Cardiac septum (tissue), 1 donor: ENCODE measurements at places on chromosomes 16 and 17.

DNA sequence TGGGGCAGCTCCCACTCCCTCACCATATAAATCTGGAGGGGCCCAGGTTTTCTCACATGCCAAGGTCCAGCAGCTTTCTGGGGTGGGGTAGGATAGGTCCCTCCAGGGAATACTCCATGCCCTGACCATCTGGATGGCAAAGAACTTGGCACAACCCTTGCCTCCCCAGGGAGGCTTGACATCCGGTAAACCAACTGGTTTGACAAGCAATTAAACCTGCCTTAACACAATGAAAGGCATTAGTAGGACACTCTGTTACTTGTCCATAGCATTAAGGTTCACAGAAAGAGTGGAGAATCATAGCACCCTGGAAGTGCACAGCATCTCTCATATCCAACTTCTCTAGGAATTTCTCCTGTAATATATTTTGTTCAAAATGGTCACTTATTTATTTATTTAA is 63.9 kb upstream of the MAF start:
- DNase-seq: no peak

- no peak for DNase-seq
These were observed 36.3 kb downstream of the GAS7 start for GRCh38 chr17:10162096-10162495.

DNA sequence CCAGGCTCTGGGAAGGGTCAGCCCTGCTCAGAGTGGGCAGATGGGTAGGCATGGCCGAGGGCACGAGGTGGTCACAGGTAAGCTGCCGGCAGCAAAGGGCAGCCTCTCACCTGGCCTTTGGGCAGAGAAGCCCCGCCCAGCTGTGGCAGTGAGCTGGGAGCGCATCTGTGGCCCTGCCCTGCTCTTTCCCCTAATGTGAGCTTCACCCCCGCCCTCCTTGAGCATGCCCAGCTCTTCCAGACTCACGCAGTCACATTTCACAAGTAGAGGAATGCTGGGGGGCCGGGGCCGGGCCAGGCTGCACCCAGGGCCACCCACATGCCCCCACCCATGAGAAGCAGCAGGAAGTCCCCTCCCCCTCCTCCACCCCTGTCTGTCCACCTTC is 40.7 kb upstream of the SLC38A10 start:
- no peak for DNase-seq

DNA sequence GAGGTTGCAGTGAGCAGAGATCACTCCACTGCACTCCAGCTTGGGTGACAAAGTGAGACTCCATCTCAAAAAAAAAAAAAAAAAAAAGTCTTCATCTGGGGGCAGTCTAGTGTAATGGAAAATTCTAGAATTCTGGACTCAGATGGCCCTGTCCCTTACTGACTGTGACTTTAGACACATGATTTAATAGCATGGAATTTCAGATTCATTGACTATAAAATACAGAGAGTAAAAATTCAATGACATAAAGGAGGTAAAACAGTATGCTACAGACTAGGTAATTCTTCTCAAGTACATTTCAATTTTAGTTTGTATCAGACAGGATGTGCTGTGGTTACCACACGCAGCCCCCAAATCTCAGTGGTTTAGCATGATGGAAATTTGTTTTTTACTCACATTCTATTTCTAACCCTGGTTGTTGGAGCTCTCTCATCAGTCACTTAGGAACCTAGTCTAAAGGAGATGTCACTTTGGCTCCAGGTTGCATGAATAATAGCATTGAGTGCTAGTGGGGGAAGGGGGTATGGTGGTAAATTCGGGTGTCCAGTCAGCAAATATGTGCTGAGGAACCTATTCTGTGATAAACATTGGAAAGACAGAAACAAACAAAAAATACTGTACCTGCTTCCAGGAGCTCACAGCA is 444.0 kb downstream of the XYLT1 start:
- no peak for DNase-seq

GRCh38 chr16:5607169-5607568 is 509.6 kb upstream of the EEF2KMT start:
- DNase-seq: no peak

DNA sequence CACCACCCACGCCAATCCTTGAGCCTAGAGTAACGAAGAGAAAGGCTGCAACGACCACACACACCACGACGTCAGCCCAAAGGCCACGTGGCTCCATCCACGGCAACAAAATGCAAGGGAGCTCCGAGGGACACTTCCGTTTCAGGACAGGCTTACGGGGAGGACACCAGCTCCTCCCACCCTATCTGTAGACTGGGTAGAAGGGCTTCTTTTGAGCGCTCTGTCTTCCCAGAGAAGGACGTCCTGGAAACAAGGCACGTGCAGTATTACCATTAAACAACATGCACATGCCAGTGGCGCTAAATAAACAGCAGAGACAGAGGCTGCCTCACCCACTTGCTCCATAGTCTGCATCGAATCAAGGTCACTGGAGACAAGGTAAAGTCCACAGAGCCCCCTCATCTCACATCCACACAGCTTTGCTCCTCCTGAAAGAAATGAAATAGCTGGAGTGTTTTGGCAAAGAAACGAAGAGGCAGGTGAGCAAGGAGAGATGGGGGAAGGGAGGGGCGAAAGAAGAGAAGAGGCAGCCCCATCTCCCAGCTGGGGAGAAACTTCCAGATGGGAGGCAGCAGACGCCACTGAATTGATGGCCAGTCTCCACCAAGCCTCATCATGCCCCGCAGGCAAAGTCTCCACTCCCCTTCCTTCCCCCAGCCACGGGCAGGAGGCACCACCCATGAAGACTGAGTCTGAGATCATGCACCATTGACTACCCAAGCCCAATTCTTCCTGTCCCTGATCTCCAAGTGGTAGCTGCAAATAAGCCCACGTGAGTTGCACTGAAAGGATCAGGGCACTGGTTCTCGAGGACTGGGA is 24.0 kb downstream of the ZFHX3 start:
- no peak for DNase-seq

GRCh38 chr17:83203472-83204221 is 124.2 kb downstream of the METRNL start:
- peak; percentile 75 for DNase-seq

- no peak for DNase-seq
These were observed 40.4 kb upstream of the CORO6 start for GRCh38 chr17:29663155-29663554.

- no peak for DNase-seq
These were observed 1.1 kb downstream of the SPSB3 start for GRCh38 chr16:1781254-1781653.
